Endodermal cell (in vitro differentiated cells): ENCODE measurements at places on chromosomes 2 and 18.

- H3K27ac ChIP-seq: no peak overlapping the region
- H3K4me3 ChIP-seq: no peak overlapping the region
- DNase-seq: no peak
- peaks cover 15% of the 10 kb centered on the region for H3K4me1 ChIP-seq
- H3K36me3 ChIP-seq: peaks cover 60% of the 10 kb centered on the region
Measured at GRCh38 chr2:205769495-205769850, 87.2 kb downstream of the NRP2 start.

GRCh38 chr2:196074631-196075030 lies 6.0 kb upstream of the DNAH7 start:
- peaks cover 39% of the 10 kb centered on the region for H3K27me3 ChIP-seq
- no peak overlapping the region for H3K4me3 ChIP-seq
- H3K4me1 ChIP-seq: no peaks in the 10 kb centered on the region

DNA sequence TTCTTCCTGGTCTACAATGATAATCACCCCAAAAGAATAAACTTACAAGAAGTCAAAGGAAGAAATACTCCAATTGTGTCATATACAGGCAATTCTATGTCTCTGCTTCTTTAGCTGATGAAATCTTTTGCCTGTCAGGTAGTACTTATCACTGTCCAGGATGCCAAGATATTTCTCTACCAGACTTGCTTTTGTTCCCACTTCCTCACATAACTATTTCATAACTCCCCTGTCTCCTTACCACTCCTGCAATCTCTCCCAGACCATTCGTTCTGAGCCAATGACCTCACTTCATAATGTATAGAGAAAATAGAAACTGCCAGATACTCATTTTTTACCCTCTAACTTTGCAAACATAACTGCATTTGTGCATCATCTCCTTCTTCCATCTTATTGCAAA lies 39.1 kb downstream of the HNMT start:
- no peak for DNase-seq
- H3K4me3 ChIP-seq: no peak overlapping the region
- no peaks in the 10 kb centered on the region for H3K27me3 ChIP-seq
- H3K27ac ChIP-seq: no peak overlapping the region
- H3K4me1 ChIP-seq: no peaks in the 10 kb centered on the region

- no peak overlapping the region for H3K27ac ChIP-seq
- H3K27me3 ChIP-seq: no peaks in the 10 kb centered on the region
- peaks cover 12% of the 10 kb centered on the region for H3K4me1 ChIP-seq
- H3K4me3 ChIP-seq: no peak overlapping the region
Measured at GRCh38 chr2:237752761-237753165, 45.8 kb upstream of the RBM44 start.

DNA sequence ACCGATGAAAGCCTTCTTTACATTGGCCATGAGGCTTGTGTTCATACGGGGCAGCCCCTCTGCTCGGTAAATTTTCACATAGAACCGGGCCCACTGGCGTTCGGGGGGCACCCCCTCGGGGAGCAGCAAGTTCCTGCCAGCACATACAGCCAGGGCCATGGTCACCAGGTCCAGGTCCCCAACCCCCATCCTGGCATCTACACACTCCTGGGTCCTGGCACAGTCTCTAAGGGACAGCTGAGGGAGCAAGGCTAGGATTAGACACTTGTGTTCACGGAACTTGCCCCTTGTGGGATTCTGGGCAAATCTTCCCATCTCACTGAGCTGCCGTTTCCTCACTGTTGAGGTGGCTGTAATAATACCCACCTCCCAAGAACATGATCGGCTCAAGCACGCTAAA lies 5.6 kb upstream of the OTOF start:
- DNase-seq: no peak
- H3K4me1 ChIP-seq: no peaks in the 10 kb centered on the region
- H3K27ac ChIP-seq: no peak overlapping the region
- H3K4me3 ChIP-seq: no peak overlapping the region
- no peaks in the 10 kb centered on the region for H3K36me3 ChIP-seq
- no peaks in the 10 kb centered on the region for H3K27me3 ChIP-seq

- H3K27ac ChIP-seq: no peak overlapping the region
- H3K4me3 ChIP-seq: peak overlapping the region; percentile 92
- DNase-seq: no peak
- no peaks in the 10 kb centered on the region for H3K27me3 ChIP-seq
- peaks cover 43% of the 10 kb centered on the region for H3K36me3 ChIP-seq
Measured at GRCh38 chr2:182717416-182717815, 1.4 kb downstream of the DNAJC10 start.

- no peak overlapping the region for H3K27ac ChIP-seq
- no peaks in the 10 kb centered on the region for H3K27me3 ChIP-seq
- H3K4me3 ChIP-seq: no peak overlapping the region
- H3K4me1 ChIP-seq: no peaks in the 10 kb centered on the region
- no peak for DNase-seq
Measured at GRCh38 chr2:9709539-9710285, 78.9 kb upstream of the YWHAQ start.

- H3K4me3 ChIP-seq: no peak overlapping the region
- H3K36me3 ChIP-seq: peaks cover 36% of the 10 kb centered on the region
- no peak for DNase-seq
- H3K27me3 ChIP-seq: no peaks in the 10 kb centered on the region
- no peak overlapping the region for H3K27ac ChIP-seq
Measured at GRCh38 chr2:111941531-111941930, 43.1 kb downstream of the MERTK start.

DNA sequence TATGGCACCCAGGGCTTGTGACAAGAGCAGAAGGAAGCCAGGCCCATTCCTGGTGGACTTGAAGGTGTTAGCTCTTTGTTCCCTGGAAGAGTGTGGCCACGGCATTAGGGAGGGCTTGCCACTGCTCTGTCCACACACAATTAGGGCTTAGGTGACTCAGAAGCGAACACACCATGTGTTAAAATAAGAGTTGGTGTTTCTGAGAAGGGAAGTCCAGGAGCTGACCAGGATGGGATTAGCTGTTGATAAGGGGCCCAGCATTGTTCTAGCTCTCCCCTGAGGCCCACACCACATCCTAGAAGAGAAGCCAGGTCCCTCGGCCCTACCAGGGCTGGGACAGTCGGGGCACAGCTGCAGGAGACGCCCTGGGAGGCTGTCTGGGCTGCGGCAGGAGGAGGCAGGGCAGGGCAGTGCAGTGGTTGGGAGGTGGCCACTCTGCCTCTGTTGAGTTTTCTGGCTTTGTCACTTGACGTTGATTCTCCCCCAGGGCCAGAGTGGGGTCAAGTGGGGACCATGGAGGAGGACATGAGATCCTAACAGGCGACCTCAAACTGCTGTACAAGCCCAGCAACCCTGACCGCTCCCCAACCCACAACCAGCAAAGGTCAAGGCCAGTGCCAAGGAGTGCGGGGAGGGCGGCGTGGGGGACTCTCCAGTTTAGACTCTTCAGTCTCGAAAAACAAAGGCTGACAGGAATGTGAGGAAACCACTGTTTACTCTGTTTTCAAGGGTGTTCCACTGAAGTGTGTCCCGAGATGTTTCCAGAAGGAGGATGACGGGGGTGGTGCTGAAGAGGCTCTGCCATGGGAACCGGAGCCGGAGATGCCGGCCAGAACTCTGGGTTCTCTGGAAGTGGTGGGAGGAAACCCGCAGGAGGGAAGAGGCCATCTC lies 16.8 kb downstream of the GNLY start:
- no peaks in the 10 kb centered on the region for H3K27me3 ChIP-seq
- peaks cover 13% of the 10 kb centered on the region for H3K4me1 ChIP-seq
- H3K27ac ChIP-seq: no peak overlapping the region
- H3K4me3 ChIP-seq: no peak overlapping the region
- no peaks in the 10 kb centered on the region for H3K36me3 ChIP-seq
- DNase-seq: no peak

- peak; percentile 74 for DNase-seq
- no peak overlapping the region for H3K27ac ChIP-seq
- no peaks in the 10 kb centered on the region for H3K36me3 ChIP-seq
- H3K4me1 ChIP-seq: no peaks in the 10 kb centered on the region
- no peak overlapping the region for H3K4me3 ChIP-seq
Measured at GRCh38 chr2:16553226-16553625, 112.4 kb downstream of the CYRIA start.

DNA sequence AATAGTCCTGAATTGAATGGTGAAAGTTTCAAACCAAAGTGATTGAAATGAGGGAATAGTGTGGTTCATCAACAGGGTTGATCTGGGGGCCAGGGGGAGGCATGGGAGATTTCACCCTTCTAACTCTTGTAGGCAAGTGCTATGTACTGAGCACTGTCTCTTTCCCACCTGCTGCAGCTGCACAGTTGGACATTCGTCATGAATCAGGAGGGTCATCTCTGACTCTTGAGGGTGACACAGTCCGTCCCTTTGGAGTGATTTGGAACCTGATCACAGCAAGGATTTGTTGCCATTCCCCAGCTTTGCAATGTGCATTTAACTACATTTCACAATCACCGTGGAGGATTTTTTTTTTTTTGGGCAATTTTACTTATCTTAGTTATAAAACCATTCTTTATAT lies 224.6 kb downstream of the PHLPP1 start:
- H3K4me1 ChIP-seq: no peaks in the 10 kb centered on the region
- H3K27me3 ChIP-seq: no peaks in the 10 kb centered on the region
- no peaks in the 10 kb centered on the region for H3K36me3 ChIP-seq
- no peak overlapping the region for H3K27ac ChIP-seq
- no peak overlapping the region for H3K4me3 ChIP-seq

DNA sequence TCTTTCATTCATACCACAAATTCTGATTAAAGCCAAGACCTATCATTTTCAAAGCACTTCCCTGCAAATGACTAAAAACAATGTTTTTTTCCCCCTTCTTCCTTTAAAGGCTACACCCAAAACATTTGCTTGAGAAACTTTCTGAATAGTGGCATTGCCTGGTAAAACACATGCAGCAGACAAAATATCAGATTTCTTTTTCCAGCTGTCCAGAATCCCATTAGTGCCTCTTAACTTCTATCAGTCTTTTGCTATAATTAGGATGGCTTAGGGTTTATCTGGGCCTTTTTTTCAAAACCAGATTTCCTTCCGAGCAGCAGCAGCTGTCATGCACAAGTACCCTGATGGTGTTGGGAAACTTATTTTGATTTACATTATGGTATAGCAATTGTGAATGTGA lies 50.6 kb downstream of the ALPK2 start:
- peak overlapping the region; percentile 11 for H3K4me3 ChIP-seq
- no peaks in the 10 kb centered on the region for H3K36me3 ChIP-seq
- no peak overlapping the region for H3K27ac ChIP-seq
- no peaks in the 10 kb centered on the region for H3K27me3 ChIP-seq

- no peaks in the 10 kb centered on the region for H3K27me3 ChIP-seq
- DNase-seq: no peak
- H3K4me3 ChIP-seq: no peak overlapping the region
- H3K4me1 ChIP-seq: no peaks in the 10 kb centered on the region
- H3K27ac ChIP-seq: no peak overlapping the region
Measured at GRCh38 chr2:181161615-181162014, 181.2 kb downstream of the UBE2E3 start.

GRCh38 chr18:59996370-59996966 lies 96.7 kb downstream of the PMAIP1 start:
- peak; percentile 72 for DNase-seq
- H3K4me1 ChIP-seq: no peaks in the 10 kb centered on the region
- no peak overlapping the region for H3K27ac ChIP-seq

DNA sequence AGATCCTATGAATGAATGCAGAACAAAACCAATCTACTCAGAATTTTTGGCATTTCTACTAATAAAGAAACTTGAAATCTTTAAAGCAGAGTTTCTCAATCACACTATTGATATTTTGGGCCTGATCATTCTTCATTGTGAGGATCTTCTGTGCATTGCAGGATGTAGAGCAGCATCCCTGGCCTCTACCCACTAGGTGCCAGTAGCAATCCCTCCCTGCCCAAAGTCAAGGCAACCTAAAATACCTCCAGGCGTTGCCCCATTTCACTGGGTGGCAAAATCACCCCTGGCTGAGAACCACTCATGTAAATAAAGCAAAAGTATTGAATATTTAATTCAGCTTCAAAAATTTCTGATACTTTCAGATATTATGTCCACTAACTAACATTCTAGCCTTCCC lies 213.0 kb downstream of the SP3 start:
- no peaks in the 10 kb centered on the region for H3K4me1 ChIP-seq
- H3K27ac ChIP-seq: no peak overlapping the region
- H3K36me3 ChIP-seq: no peaks in the 10 kb centered on the region
- DNase-seq: peak; percentile 56
- no peaks in the 10 kb centered on the region for H3K27me3 ChIP-seq

GRCh38 chr2:54597153-54597848 lies 126.2 kb upstream of the EML6 start:
- no peaks in the 10 kb centered on the region for H3K27me3 ChIP-seq
- peaks cover 53% of the 10 kb centered on the region for H3K36me3 ChIP-seq
- H3K4me3 ChIP-seq: no peak overlapping the region
- peaks cover 7% of the 10 kb centered on the region for H3K4me1 ChIP-seq

GRCh38 chr18:4455113-4455811 lies at the start of gene DLGAP1:
DLGAP1 (minus strand) TSS chr18:4455307.
- peak within 1 kb of the TSS; percentile 90 for H3K4me3 ChIP-seq
- peaks cover 11% of the 10 kb centered on the region for H3K4me1 ChIP-seq
- peak; percentile 92 for DNase-seq
